ENCODE measurements at places on chromosomes 11 and 22.

DNA sequence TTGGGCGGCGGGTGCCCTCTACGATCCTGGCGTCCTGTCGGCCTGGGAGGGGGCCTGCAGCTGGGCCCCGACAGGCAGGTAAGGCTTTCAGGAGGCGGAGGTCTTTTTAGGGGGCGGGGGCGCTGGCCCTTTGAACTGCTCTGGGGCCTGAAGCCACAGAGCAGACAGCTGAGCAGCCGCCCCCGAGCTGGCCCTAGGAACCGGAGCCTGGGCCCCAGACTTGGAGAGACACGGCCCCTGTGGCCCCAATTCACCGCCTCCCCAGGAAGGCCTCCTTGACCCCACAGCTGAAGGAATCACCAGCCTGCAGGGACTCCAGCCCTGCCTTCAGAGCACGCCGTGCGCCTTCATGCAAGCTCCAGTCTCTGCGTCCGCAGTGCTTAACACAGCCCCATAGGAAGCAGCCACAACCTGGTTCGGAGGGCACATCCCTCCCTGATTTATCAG, 618 bp upstream of the CERK start:
- DNase-seq, result peak; percentile 54

- DNase-seq, result no peak
Observed at GRCh38 chr22:19635644-19636043, 78.7 kb upstream of the SEPTIN5 start.

DNA sequence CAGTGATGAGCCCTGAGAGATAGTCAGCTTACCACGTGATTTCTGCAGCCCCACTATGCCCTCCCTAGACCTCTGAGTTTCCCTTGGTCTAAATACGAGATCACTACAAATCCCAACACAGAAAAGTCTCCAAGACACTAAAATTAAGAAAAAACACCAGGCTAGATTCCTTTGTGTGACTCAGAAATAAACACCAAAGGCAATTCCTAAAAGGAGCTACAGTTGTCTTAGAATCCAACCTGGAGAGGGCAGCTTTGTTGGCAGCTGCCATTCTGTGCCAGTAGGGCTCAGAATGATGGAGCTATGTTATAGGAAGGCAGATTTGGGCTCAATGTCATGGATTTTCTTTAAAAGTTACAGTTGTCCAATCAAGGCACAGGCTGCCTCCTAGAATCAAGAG, 37.1 kb upstream of the HMGXB4 start:
- DNase-seq, result no peak

DNA sequence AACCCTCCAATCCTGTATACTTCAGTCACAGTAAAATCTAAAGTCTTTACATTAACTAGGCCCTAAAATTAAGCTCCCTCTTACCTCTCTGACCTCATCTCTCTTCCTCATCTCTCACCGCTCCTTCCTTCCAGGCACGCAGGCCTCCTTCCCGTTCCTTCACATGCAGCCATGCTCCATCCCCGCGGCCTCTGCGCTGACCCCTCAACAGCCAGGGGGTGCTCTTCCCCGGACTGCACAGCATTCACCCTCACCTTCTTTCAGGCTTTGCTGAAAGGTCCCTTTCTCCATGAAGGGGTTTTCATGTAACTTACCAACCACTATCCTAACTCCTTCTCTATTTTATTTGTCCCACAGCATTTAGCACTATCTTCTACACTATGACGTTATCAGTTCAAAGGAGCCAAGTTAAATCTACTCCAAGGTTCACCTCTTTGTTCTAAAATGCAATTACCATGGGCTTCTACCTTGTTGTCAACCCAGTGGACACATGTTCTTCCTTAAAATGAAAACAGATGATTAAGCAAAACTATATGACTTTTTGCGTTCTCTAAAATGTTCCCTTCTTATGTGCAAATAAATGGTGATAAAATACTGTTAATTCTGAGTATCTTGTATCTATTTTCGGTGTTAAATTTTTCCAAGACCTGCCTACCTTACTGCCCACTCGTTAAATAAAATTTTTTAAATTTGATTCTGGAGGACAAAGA, 57.8 kb upstream of the APOA1 start:
- no peak for DNase-seq

DNA sequence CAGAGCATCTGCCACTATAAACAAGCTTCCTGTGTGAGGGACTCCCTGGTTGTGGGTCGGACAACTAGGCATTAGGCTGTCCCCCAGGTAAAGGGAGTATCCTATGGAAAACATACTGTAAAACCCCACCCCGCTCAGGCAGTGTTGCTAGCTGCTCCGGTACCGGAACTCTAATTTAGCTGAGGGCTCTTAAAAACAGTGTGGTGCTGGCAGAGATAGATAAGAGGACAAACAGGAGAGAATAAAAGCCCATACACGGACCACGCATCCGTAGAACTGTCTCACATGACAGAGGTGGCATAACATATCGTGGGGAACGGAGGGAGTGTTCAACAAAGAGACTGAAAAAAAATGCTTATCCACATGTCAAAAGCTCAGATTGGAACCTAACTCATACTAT, 3.4 kb upstream of the MOGAT2 start:
- no peak for DNase-seq
